ENCODE measurements at places on chromosomes 16 and 17. TPM values are rescaled to one million over a fixed set of nuclear protein-coding genes. Genes with fewer than 3 reads are reported as not detected.
A peak's percentile ranks its signal among the peaks of the same experiment; 100 is the strongest.

The CCDC78 gene
- total RNA-seq = 1.8 TPM

The GUCY2D gene
- total RNA-seq = not detected

The TVP23A gene
- total RNA-seq = not detected

The TGFB1I1 gene
- 56.7 TPM for total RNA-seq

The DYNLRB2 gene
- total RNA-seq = not detected

GRCh38 chr16:58363746-58364393 lies 28.4 kb upstream of the GINS3 start:
- DNase-seq = no peak

GRCh38 chr17:2279707-2280106 lies 23.9 kb downstream of the SMG6 start:
- DNase-seq = no peak

DNA sequence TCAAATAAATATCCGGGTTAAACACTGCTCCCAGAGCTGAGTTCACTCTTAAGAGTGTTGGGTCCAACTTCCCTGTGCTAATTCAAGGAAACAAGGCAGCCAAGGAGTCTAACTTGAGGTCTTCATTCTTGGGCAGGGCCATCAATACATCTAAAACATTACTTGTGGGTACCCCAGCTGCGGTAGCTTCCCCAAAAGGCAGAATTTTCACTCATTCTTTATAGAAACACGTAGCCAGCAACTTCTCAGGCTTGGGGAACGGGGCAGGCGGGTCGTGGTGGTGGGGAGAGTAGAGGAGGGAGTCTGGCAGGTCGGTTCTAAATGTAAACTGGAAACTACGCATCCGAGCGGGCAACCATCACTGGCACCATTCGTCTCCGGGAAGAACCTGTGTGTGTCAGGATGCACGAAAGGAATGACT lies 666 bp upstream of the METTL9 start:
- DNase-seq = peak; percentile 14
